Midbrain (tissue), 1 donor: ENCODE measurements at places on chromosomes 2 and 18.

DNA sequence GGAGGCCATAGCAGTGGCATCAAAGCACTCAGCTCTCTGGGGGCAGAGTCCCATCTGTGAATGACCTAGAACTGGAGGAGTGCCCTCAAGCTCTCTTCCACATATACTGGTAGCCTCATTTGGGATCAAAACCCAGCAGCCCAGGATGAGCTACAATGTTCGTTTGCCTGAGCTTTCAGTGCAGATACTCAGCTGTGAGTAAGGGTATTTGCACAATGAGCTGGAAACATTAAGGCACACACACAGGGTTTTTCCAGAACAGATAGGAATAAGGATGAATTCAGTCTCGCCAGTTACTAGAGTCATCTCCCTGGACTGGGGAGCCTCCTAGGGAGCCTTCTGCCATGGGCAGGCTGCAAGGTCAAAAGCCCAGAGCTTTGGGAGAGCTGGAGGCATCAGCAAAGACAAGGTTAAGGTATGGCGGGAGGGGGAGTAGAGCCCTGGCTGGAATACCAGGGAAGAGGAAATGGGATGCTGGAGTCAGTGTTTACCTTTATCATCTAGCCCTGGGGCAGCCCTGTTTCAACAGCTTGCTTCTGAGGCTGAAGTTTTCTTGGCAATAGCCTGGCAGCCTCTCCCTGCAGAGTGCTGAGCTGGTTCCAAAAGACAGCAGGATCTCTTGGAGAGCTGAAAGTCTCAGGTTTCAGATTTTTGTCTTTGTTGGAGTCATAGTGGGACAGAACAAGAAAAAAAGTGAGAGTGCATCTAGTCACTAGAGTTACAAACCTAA is 187.7 kb downstream of the LOXHD1 start:
- no peak for DNase-seq

GRCh38 chr2:3536682-3537632 is 17.6 kb upstream of the ADI1 start:
- no peak for DNase-seq

GRCh38 chr2:52117299-52117698 is 1085.4 kb upstream of the NRXN1 start:
- no peak for DNase-seq

DNA sequence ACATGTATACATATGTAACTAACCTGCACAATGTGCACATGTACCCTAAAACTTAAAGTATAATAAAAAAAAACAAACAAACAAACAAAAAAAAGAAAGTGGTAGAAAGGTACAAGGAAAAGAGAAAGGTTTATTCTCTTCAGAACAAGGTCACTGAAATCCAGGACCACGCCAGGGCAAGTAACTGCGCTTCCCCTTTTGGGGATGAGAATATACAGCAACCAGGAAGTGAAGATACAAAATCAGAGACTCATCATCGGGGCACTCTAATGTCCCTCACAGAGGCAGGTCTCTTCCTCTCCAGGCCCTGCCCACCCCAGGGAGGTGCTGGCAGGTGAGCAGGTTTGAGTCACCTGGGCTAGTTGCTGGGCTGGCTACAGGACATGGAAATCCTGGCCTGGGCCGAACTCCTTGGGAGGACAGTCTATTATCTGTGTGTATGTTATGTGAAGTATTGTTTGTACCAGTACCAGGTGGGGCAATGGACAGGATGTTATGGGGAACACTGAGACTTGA is 100.4 kb upstream of the GPR45 start:
- DNase-seq: no peak

DNA sequence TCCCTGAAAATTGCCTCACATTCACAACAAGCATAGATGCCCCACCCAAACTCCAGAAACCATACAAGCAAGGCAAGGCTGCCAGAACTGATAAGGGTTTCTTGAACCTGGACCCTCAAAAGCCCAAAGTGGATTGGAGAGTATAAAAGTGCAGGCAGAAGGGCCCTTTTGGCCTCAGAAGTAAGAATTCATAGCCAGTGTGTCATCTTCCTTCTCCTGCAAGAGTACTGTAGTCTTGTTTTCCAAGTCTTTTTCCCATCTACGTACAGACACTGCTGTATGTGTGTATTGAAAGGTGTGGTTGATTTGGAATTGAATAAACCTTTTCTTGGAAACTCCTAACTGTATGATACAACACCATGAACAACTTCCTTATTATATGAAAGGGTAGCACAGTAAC is 46.8 kb downstream of the ZC3H15 start:
- no peak for DNase-seq
